H9 (cell line): ENCODE measurements at places on chromosomes 11 and 22.

GRCh38 chr11:73759610-73760134, 1.2 kb downstream of the RAB6A start:
- DNase-seq, result no peak

DNA sequence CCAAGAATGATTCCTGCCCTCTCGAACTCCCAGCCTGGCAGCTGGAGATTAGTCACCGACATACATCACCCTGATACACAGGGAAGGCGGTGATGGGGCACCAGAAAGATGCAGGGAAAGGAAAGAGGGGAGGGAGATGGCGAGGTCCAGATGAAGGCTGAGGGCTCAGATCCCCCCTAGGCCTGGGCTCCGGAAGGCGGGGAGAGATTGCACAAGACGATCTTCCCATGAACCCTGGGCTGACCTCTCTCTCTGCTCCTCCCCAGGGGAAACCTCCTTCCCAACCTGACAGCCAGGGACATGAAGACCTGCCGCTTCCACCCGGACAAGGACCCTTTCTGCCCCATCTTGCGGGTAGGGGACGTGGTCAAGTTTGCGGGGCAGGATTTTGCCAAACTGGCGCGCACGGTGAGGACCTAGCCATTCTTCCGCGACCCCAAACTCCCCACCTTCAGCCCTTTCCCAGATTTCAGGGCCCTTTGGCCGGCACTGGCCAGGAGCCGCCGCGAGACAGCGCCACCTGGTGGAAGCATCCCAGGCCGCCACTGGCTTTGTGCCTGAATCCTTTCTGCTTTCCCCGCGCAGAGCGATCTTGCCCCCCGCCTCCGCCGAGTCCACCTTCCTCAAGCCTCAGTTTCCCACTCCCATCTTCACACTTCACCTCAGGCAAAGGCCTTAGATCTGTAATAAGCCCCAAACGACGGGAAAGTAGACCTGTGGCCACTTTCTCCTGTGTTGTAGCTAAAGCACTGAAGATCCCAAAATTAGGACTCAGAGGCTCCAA, 11.5 kb downstream of the P2RX3 start:
- DNase-seq, result peak; percentile 86

DNA sequence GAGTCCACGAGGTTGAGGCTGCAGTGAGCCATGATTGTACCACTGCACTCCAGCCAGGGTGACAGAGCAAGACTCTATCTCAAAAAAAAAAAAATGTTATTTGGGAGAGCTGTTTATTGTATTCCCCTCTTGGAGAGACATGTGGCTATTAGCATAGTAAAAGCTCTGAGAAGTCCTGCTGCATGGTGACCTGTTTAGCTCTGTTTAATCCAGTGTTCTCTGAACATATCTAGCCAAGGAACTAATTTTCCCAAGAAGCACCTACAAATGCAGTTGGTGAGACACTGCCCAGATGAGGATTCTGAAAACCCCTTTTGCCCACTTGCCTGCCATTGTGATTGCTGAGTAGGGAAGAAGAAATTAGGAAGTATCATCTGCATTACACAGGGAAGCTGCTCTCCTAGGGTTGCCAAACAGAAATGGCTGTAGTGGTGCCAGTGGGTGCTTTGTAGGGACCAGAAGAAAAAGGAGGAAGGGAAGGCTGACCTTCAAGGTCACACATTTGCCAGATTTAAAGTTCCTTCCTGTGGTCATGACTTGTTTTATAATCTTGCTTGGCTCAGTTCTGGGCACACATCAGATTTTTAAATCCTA, 15.7 kb downstream of the TIMP3 start:
- DNase-seq, result no peak

DNA sequence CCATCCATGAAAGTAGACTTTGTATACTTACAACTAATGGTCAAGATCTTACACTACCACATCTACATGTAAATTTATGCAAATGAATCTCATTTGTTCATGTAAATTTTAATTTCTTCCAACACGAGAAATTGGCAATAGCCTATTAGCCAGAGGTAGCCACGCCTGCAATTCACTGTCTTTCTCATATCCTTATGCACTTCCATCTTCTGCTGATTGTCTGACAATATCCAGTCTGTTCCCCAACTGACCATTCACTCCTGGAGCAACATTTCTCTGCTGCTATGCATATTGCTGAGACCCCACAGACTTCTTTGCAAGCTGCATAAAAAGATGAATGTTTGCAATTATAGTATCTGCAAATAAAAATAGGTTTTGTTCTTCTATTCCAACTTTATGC, 2.5 kb downstream of the NNMT start:
- no peak for DNase-seq

- DNase-seq, result peak; percentile 55
Observed at GRCh38 chr11:17770048-17770652, 35.6 kb downstream of the KCNC1 start.

GRCh38 chr11:65382033-65382803, at the start of gene SLC25A45:
TSS of gene SLC25A45 (minus strand) at chr11:65382646. CDS start at chr11:65381951, 695 bp downstream.
- peak; percentile 81 for DNase-seq

DNA sequence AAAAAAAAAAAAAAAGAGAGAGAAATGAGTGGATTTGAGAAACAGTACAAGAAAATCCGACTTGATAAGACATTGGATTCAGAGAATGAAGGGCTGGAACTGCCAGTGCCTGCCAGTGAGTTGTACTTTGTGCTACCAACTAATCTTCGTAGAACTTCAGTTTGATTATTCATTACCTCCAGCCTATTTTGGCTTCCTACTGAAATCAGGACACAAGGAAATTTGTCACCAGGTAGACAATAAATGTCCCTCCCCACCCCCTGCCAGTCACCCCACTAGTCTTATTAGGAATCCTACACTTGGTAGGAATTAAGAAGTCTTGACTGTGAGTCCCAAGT, 21.4 kb upstream of the POLD3 start:
- DNase-seq, result no peak

- DNase-seq, result no peak
Observed at GRCh38 chr11:120217941-120218694, 7.3 kb downstream of the OAF start.

DNA sequence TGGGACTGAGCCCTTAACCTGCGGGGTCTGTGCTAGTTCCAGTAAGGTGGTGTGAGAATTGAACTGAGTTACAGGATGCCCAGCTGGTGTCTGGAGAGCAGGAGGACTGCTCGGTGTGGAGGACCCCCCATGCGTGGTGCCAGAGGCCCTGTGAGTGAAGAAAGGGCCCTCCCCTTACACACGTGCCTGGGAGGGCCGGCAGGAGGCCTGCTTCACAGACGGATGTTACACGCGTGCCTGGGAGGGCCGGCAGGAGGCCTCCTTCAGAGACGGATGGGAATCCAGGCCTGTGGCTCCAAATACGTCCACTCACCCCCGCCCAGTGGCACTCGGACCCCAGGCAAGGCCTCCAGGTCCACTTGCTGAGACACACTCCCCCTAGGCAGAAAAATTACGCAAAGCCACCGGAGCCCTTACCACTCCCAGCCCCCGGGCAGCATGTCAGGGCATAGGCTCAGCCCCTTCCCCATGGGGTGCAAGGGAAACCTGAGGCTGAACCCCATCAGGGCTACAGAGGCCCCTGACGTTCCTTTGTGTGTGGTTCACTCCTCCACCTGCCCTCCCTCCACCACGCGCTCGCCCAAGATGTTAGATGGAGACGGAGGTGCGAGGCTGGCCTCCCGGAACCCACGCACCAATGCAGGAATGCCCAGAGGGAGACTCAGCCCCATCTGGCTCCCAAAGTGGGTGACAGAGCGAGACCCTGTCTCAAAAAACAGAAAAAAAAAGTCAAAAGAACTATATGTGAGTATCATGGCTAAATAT, 227.8 kb downstream of the BRD1 start:
- DNase-seq, result no peak

DNA sequence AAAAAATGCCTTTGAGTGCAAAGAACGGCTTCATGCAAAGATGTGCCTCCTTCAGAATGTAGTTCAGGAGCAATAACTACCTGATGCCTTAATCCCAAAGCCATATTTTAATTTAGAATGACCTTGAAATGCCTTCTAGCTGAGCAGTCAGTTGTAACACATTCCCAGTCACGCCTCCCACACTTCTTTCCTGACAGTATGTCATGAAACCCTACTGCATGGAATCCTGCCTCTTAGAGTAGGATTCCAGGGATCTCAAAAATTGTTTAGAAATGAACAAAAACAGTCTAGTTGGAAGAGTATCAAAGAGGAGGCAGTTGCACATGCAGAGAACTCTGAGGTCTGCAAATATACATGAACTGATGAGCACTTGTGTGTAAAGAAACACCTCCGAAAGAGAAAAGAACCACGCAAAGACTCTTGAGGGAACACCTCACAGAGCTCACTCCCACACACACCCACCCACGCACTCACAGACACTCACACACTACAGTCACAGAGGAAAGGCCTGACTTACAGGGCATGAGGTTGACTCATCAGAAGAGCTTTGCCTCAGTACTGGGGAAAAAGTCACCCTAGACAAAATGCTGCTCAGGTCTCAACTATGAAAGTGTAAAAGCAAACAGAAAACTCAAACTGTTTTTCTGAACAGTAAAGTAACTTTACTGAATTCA, 77.4 kb downstream of the GGTLC2 start:
- DNase-seq, result no peak

- DNase-seq, result no peak
Observed at GRCh38 chr11:132318421-132319157, 948.2 kb downstream of the NTM start.

DNA sequence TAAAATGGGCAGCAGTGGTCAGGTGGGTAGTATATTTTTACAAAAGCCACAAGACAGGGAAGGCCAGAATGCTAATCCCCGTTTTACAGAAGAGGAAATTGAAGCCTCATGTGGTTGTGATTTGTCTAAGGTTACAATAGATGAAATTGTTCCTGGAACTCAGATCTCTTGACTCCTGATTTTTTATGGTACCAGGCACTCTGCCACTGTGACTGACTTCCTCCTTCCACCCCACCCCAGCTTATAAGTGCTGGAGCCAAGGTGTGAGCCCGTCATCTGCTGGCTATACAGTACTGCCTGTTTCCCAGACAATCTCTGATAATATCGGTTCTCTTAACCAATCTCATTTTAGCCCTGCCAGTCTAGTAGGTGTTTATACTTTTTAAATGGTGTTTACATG, 1.9 kb downstream of the SLC5A1 start:
- DNase-seq, result no peak

- DNase-seq, result no peak
Observed at GRCh38 chr11:116558504-116559211, 214.1 kb downstream of the BUD13 start.

GRCh38 chr11:30635401-30635989, 49.3 kb upstream of the MPPED2 start:
- peak; percentile 91 for DNase-seq

DNA sequence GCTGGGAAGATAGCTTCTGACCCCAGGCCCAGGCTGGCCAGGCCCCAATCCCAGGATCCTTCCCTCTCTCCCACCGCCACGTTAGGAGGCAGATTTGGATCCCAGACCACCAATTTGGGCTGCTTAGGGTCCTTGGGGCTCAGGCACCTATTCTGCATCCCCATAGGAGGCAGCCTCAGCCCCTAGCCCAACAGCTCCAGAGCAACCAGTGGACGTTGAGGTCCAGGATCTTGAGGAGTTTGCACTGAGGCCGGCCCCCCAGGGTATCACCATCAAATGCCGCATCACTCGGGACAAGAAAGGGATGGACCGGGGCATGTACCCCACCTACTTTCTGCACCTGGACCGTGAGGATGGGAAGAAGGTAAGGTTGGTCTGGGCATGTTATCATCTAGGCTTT, 16.1 kb downstream of the TUB start:
- DNase-seq, result no peak

DNA sequence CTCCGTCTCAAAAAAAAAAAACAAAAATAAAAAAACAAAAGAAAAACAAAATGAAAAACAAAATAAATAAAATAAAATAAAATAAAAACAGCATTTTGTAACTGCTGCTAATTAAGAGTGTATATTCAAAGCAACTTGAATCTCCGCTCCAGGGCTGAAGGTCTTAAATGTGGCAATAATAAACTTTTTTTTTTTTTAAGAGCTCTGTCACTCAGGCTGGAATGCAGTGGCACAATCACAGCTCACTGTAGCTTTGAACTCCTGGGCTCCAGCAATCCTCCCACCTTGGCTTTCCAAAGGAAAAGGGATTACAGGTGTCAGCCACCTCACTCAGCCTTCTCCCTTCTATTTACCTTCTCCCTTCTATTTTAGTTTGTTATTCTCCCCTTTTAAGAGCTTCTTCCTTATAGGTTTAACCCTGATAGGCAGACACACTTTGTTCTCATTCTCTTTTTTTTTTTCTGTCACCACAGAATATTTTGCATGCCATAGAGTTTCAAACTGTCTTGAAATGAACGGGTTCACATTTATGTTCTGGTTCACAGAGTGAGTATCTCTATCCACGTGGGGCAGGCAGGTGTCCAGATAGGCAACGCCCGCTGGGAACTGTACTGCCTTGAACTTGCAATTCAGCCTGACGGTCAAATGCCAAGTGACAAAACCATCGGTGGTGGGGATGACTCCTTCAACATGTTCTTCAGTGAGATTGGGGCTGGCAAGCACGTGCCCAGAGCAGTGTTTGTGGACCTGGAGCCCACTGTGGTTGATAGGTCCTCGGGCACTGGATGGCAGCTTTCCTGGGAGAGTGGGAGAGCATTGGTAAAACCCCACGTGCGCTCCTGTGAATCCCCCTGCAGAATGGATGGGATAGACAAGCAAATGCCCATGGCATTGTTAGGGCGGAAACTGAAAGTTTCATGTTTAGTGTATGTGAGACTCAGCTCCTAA, 19.4 kb downstream of the LRRC74B start:
- no peak for DNase-seq

GRCh38 chr22:49555526-49555925, 272.1 kb downstream of the BRD1 start:
- DNase-seq, result no peak

DNA sequence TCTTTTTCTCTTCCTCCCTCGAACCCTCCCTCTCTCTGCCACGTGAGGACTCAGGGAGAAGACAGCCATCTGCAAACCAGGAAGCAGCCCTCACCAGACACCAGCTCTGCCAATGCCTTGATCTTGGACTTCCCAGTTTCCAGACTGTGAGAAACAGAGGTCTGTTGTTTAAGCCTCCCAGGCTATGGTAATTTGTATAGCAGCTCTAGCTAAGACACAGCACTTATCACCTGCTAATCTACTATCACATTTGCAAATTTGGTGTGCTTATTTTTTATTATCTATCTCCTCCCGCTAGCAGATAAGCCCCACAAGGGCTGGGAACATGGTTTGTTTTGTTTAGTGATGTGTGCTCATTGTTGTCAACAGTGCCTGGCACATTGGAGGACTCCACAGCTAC, 124.8 kb upstream of the OPCML start:
- no peak for DNase-seq

GRCh38 chr11:75371949-75372876, 20.8 kb upstream of the ARRB1 start:
- no peak for DNase-seq

- no peak for DNase-seq
Observed at GRCh38 chr22:49765951-49766350, 61.7 kb downstream of the BRD1 start.

DNA sequence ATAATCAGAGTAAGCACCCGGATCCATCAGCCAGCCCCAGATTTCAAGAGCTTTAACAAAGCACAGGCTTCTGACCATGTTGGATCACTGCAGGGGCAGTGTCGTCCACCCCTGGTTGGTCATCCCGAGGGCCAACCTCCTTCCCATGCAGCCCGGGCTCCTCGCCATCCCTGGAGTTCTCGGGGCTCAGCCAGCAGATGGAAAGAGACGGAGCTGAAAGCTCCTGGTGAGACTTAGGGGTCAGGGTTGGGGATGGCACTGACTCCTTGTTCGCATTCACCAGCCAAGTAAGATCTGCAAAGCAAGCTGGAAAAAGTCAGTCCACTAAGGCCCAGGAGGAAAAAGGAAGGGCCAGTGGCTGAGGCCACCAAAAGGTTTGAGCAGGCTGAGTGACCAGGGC, 888.9 kb downstream of the BRD1 start:
- no peak for DNase-seq

GRCh38 chr11:93984936-93985335, 36.2 kb upstream of the HEPHL1 start:
- no peak for DNase-seq
